ENCODE measurements at places on chromosomes 7 and 10.

GRCh38 chr10:107157071-107157470 lies 7.4 kb downstream of the SORCS1 start:
- no peak for DNase-seq

DNA sequence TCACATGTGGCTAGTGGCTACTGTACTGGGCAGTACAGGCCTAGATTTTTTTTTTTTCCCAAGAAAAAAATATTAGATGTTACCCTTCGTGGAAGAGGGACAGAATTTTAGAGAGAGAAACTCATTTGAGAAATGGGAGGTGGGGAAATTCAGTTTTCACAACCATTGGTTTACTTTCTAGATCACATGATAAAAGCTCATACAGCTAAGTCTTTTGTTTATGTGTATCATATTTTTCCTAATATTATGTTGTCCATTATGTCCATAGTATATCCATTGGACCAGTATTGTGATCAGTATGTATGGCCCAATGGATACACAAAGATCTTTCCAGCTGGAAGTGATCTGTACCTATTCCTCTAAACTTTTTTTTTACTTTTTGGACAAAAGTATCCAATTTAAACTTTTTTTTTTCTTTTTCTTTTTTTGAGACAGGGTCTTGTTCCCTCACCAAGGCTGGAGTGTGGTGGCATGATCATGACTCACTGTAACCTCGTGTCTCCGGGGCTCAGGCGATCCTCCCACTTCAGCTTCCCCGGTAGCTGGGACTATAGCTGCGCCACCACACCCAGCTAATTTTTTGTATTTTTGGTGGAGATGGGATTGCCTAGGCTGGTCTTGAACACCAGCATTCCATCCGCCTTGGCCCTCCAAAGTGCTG lies 4.1 kb downstream of the CALU start:
- no peak for DNase-seq

DNA sequence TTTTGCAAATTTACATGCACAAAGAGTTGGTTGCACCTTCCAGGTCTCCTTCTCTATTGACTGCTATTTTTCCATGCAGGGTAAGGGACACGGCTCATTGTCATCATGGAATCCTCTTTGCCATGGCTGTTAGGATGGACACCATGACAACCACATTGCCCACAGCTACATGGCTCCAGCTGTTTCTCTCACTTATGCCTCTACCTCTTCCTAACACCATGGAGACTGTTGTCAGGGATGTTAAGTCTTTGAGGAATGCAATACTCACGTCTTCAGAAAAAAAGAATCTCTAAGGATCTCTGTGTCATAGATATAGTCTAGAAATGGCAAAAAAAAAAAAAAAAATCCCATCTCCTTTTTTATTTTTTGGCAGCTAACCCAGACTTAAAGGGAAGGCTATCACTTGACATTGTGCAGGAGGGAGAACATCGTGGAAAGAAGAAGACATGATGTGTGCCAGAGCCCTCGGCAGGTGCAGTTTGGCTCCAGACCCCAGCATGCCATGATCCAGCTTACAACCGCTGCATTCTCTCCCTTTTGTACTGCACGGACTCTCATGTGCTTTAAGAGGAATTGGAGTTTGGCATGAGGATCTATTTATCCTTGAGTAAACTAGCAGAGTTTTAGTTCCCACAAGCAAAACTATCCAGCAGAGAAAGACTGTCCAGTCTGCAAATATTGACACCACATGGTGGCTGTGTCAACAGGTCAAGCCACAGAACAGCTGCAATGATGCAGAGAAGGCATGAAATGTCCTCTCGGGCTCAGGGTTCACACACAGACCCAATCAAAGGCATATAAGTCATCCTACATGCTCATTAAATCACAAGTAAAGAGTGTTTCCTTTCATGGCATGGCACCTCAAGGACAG lies 70.8 kb downstream of the FRMD4A start:
- no peak for DNase-seq

GRCh38 chr7:37495574-37496184 lies 47.0 kb upstream of the ELMO1 start:
- no peak for DNase-seq

DNA sequence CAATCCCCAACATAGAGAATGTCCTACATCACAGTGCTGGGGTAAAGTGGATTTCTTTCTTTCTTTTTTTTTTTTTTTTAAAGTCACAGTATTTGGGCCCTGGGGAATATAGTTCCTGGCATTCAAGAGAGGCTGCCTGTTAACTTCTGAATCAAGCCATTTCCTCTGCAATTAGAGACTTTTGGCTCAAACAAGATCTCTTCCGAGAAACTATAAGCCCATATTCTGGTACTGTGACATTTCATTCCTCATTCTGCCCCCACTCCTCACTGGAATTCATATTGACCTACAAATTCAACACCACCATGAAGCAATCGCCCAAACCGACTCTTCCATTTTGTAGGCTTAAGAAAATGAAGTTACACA lies 187.4 kb downstream of the PHTF2 start:
- DNase-seq, result no peak

- no peak for DNase-seq
These were observed 370.8 kb downstream of the EXOC4 start for GRCh38 chr7:133623721-133624120.

DNA sequence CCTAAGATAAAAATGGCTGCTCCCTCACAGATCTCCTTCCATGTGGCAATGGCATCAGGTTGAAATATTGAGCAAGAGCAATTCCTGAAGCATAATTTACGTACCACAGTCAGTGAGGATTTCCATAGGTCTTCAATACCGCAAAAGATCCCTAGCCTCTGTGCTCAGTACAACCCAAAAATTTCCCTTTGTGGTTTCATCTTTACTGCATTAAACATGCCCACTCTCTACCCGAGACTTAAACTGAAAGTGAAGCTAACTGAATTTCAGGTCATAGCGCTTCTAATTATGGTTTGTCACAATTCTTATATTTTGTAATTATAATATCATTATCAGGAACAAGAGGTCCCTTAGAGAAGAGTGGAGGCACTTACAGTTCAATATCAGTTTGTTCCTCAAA lies 1071.1 kb downstream of the XPNPEP1 start:
- DNase-seq, result no peak

- DNase-seq, result no peak
These were observed 144.3 kb downstream of the KIF20B start for GRCh38 chr10:89845541-89846280.

DNA sequence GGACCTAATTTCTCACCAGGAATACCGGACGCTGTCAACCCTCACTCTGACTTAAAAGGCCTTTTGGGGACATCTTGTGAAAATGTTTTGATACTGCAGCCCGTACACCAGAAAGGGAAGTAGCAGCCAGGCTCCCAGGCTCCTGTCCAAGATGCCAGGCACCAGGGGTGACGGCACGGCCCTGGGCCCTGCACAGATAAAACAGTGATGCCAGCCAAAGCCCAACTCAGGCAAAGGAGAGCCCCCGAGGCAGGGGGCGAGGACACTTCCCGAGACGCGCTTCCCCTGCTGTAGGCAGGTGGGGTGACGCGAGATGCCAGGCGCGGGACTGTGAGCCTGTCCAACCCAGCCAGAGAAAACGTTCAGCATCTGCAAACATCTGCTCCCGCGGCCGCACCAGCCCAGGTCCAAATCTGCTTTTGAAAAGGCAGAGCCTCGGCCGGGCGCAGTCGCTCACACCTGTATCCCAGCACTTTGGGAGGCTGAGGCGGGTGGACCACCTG lies 15.7 kb downstream of the ZFAND2A start:
- no peak for DNase-seq

DNA sequence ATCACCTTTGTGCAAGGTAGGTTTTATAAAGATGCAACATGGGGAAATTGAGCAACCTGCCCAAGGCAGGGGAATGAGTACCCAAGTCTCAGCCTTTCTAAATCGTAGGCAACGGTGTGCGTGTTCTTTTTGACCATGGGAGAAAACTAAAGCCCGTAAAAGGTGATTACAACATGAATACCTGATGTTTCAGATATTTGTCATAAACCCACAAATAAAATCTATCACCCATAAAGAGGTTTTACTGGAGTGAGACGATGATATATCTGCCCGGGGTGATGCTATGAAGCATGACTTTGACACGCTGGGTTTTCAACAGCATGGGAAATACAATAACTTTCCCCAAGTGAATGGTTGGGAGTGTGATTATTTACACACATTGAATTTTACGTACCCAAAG lies 406.3 kb upstream of the KLF6 start:
- DNase-seq, result no peak

- no peak for DNase-seq
These were observed 19.9 kb downstream of the SYPL1 start for GRCh38 chr7:106092204-106092603.

GRCh38 chr7:101817471-101818286 lies at the start of gene CUX1:
CUX1 (plus strand) TSS chr7:101817626; CDS start chr7:101817640, 14 bp downstream.
- DNase-seq, result no peak

GRCh38 chr10:77638321-77639101 lies 903 bp upstream of the KCNMA1 start:
- DNase-seq, result no peak

- no peak for DNase-seq
These were observed 238.7 kb upstream of the PRSS58 start for GRCh38 chr7:142496545-142496991.

GRCh38 chr10:70440296-70441160 lies 953 bp downstream of the NODAL start:
- DNase-seq, result no peak

- DNase-seq, result no peak
These were observed 98.7 kb downstream of the CTBP2 start for GRCh38 chr10:125061557-125062226.

- DNase-seq, result no peak
These were observed 41.5 kb upstream of the CXCL12 start for GRCh38 chr10:44426247-44427034.

DNA sequence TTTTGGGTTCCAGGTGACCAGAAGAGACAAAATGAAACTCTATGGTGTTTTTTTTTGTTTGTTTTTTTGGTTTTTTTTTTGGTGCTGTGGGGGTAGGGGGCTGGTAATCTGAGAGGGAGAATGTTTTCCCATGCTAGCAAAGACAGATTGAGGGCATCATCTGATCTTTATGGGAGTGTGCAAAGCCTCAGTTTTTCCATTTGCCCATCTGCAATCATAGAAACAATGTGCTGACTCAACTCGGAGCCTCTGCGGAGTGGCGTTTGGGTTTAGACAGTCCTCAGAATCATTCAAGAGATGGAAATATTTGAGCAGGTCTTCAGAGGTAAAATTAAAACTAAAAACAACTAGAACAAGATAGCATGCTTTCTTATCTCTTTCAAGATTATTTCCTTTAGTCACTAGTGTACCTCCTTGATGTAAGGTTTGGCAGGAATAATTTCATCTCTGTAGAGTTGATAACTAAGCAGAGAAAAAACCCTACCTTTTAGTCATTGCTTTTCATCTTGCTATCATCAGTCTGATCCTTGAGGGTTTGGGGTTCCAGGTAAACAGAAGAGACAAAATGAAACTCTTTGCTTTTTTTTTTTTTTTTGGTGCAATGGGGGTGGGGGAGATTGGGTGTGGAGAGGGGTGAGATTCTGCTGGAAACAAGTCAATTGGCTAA lies 18.0 kb downstream of the CNNM2 start:
- no peak for DNase-seq

- DNase-seq, result no peak
These were observed 5.7 kb downstream of the ITIH2 start for GRCh38 chr10:7708832-7709231.

DNA sequence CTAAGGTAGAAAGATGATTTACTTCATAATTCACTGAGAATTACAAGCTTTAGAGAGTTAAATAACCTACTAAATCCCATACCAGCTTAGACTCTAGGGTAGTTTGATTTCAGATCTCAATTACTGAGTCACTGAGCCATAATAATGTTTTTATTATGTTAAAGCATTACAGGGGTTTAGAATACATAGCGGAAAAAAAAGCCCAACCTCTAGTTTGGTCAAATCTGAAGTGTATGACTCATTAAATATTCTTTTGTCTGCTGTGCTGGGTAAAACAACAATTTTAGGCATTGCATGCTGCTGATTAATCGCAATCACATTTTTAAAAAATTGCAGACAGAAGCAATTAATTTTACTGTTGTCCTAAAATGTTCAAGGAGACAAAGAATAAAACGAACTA lies 48.5 kb downstream of the MALRD1 start:
- DNase-seq, result no peak

GRCh38 chr10:22338185-22338900 lies 7.0 kb upstream of the SPAG6 start:
- DNase-seq, result no peak

DNA sequence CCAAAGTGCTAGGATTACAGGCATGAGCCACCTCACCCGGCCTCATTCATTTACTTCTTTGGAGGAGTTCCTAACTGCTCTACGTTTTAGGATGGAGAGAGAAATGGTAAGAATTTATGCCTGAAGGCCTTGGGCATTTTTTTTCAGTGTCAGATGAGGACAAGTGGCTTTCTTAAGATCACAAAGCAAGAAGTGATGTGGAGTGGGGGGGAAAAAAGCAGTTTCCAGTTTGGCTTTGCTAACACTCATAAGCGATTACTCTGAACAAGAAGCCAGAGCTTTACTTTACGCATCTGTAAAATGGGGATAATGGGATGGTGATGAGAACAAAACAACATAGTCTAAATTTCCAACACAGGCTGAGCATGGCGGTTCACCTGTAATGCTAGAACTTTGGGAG lies 2.6 kb upstream of the PPIA start:
- DNase-seq, result no peak

GRCh38 chr10:43692051-43692825 lies 43.6 kb upstream of the ZNF32 start:
- DNase-seq, result no peak

DNA sequence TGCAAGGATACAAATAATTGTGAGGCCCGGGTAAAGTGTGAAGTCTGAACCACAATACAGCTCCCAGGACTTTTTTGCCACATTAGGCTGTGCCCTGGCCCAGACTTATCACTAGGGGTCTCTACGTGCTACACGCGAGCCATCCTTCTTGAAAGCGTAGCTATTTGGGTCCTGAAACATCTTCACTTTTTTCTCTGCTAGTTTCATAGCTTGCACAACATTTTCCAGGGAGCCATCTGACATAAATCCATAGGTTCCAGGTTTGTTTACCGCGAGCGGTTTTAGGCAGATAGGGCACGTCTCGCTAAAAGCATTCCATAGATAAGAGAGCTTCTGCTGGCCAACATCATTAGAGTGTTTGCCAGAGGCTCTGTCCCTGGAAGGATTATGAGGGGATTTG lies 226.5 kb downstream of the RPS24 start:
- DNase-seq, result no peak

- DNase-seq, result no peak
These were observed 159.6 kb upstream of the IGFBP3 start for GRCh38 chr7:46080595-46081159.

DNA sequence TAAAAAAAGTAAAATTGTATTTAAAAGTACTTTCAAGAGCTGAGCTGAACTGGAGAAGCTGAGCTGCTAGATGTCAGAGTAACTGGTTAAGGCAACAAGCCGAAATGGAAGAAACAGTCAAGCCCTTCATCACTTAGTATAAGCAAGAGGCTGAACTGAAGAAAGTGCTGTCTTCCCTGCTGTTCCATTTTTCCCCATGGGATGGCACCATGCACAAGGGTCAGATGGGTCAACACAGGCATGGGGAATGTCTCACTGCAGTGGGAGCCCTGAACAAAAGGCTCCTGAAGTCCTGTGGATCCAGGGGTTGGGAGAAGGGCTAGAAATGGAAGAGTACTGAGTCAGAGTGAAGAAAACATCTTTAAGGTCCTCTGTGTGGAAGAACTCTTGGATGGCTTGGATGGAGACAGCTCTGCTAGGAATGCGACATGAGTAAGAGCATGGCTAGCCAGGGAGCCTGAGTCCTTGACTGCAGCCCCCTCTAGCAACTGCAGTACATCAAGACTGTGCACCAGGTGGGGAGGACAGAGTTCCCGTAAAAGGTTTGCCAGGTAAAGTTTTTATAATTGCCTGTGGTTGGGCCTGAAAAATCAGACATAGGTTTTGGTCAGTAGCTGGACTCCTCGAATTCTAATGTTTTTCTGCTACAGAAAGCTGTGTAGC lies 348.3 kb downstream of the GPR158 start:
- no peak for DNase-seq

- no peak for DNase-seq
These were observed 1.6 kb upstream of the SPAG6 start for GRCh38 chr10:22343731-22344130.

Measured in right renal pelvis (tissue), 4 donors.